ENCODE measurements at places on chromosomes 11 and 22.

- peak; percentile 89 for DNase-seq
Observed at GRCh38 chr22:37330200-37331033, 48.1 kb downstream of the CYTH4 start.

GRCh38 chr11:120343429-120343828 is 7.2 kb downstream of the ARHGEF12 start:
- DNase-seq = no peak

DNA sequence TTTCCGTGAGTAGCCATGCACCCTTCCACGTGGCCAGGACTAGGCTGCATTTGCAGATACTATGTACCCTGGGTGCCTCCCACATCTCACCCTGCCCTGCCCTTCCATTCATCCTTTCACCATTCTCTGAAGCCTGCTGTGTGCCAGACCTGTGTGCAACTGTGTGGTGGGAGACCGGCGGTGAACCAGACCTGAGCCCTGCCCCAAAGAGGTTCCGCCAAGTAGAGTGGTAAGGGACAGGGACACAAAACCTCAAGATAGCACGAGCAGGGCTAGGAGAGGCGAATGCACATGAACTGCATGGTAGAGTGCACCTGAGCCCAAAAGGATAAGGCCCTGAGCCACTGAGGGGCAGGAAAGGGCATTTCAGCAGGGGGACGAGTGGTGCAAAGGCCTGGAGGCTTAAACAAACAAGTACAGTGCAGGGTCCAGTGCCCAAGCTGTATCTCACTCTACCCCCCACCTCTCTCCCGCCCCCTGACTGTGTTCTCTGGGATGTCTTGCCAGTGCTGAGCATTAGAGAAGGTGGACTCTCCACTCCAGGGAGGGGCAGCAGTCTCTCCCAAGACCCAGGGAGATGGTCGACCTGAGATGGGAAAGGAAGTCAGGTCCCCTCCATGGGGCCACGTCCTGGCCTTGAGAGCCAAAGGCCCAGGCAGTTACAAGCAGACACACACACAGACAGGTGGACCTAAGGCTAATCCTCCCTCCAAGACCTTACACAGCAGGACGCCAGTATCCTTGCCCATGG is 14.1 kb upstream of the ARAP1 start:
- no peak for DNase-seq

- no peak for DNase-seq
Observed at GRCh38 chr11:113496026-113496651, 20.9 kb upstream of the DRD2 start.

- DNase-seq = no peak
Observed at GRCh38 chr22:20940186-20940651, 23.0 kb downstream of the CRKL start.

DNA sequence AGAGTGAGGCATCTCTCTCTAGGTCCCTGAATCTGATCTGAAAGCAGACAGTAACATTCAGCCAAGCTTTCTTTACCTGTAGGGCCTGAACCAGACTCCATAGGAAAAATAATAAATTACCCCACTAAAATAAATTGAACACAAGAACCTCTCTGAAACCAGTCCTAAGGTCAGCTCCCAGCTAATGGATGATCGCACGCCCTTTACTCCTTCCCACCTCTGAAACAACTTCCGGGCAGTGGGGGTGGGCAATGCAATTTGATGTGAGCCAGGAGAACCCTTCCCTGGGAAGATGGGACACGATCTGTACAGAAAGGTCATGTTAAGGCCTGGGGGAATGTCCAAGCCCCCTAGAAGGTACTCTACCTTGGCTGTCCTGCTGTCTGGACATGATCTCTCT is 71.2 kb downstream of the MICAL3 start:
- DNase-seq = no peak

DNA sequence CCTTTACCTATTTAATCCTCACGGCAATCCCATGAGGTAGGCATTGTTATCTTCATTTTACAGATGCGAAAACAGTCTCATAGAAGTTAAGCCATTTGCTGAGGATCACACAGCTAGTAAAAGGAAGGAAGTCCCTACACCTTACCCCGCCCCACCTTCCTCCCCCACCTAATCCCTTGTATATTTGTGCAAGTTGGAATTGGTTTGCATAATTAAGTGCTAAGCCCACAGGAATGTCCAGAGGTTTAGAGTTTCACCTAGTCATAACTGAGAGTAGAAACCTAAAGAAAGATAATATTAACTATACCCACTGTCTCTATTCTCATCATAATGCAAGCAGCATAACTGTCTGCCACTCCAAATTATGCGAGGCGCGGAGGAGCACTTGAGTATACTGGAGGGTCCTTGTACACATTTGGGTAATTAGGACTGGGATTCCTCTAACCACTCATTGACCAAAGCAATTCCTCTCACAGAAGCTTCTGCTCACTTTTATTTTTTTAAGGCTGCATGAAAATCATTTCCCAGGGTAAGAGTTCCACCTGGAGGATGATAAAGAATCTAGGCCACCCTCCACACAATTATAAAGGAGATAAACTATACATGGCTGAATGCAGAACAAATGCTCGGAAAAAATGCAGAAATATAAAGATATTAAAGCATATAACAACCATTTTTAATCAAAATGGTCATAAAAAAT is 199.9 kb downstream of the FAM181B start:
- DNase-seq = no peak

DNA sequence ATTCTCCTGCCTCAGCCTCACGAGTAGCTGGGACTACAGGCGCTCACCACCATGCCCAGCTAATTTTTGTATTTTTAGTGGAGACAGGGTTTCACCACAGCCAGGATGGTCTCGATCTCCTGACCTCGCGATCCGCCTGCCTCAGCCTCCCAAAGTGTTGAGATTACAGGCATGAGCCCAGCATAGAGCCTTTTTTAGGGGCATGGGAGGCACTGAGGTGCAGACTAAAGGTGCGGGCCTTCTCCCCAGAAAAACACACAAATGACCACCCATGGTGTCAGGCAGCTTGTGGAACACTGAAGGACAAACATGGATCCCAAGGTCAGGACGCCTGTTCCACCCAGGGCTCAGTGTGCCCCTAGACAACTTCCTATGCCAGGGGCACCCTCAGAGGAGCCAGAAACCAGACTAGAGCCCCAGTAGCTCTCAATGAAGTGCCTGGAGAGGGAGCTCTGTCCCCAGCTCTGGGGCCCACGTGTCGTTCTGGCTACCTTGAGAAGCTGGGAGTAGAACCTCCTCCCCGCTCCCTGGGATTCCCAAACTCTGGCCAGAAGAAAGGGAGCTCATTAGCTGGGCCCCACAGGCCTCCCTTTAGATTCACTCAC is 21.2 kb upstream of the CD5 start:
- no peak for DNase-seq

GRCh38 chr11:109016724-109017123 is 351.9 kb downstream of the DDX10 start:
- DNase-seq = no peak

DNA sequence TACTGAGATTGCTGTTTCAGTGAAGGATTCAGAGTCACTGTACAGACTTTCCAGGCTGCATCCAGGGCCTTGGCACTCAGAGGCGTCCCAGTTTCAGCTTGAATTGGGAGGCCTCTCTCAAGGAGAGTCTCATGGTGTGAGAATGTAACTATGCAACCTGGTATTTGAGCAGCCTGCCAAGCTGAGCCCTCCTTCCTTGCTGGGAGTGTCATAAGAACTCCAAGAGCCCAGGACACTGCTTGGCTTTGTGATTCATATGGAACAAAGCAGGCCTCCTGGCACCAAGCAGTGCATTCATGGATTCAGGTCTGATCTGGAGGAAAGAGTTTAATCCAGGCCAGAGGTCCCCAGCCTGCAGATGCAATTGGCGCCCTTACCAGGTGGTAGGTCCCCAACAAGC is 171.7 kb downstream of the DBX1 start:
- DNase-seq = peak; percentile 63

- DNase-seq = no peak
Observed at GRCh38 chr22:17106161-17106784, 14.9 kb downstream of the TMEM121B start.

DNA sequence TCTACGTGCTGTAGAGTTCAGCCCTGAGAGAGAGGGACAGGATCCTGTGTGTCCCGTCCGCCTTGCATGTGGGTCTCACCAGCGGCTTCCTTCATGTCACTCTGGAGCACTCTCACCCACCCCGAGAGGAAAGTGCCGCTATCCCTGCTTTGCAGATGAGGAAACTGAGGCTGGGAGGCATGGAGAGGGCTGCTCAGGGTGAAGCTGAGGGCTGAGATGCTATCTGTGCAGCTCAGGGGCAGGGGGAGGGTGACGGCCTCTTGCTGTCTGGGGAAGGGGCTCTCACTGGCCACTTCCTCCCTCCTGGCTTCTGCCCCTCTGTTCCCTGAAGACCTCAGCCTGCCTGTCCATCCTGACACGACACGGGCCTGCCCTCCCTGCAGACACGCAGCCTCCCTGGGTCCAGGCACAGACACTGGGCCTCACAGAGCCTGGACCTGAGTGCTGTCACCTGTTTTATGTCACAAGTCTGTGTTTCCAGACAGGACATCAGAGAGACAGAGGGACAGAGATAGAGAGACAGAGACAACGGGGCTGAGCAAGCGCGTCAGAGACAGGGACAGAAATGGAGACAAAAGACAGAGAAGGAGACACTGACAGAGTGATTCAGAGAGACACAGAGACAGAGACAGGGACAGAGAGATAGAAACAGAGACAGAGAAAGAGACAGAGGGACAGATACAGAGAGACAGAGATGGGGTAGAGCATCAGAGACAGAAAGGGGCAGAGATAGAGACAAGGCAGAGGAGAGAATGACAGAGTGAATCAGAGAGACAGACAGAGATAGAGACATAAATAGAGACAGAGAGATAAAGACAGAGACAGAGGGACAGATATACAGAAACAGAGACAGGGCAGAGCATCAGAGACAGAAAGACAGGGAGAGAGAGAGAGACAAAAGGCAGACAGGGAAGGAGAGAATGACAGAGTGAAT is 53.1 kb downstream of the MCM5 start:
- no peak for DNase-seq

GRCh38 chr11:128660947-128661346 is 32.9 kb upstream of the FLI1 start:
- no peak for DNase-seq

DNA sequence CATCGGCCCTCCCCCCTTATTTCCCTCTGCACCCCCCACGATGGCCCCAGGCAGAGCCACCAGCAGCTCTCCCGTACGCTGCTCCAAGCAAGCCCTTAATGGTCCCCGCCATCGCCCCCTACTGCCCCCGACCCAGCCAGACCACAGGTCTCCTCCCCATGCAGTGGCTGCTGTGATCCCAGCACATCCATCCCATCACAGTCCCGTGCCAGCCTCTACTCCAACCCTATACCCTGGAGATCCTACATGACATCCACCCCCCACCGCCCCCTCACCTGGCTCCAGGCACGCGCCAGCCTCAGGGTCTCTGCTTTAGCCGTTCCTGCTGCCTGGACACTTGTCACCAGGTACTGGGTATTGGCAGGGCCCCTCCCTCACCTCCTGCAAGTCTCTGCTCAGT is 85.8 kb upstream of the RTL6 start:
- DNase-seq = no peak

DNA sequence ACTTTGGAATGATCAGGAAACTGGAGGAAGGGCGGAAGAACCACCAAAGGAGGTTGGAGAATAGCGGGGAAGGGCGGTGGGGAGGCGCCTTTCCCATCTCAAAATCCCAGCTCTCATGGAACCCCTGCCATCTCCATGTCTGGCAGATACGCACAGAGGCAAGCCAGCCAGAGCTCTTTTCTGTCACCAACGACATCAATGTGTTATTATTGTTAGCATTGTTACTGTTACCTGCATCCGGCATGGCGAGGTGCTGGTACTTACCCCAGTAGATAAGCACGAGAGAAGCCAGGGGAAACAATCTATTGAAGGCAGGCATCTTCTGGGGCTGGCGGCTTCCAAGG is 969 bp downstream of the SCN3B start:
- no peak for DNase-seq

DNA sequence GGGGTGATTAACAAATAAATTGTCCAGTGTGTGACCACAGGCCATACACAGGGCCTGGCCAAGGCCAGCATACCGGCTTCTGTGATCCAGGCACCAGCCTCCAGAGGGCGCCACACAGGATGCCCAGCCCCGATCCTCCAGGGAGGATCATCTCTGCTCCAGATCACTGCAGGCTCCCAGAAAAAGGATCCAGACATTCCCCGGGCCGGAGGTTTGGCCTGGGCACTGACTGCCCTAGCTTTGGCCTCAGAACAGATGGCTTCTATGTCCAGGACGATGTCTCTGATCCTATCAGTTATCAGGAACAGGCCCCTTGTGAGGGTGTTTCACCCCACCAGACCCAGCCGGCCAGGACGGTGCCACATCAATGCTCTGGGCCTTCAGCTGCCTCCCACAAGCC is 74.5 kb upstream of the LMO1 start:
- no peak for DNase-seq

DNA sequence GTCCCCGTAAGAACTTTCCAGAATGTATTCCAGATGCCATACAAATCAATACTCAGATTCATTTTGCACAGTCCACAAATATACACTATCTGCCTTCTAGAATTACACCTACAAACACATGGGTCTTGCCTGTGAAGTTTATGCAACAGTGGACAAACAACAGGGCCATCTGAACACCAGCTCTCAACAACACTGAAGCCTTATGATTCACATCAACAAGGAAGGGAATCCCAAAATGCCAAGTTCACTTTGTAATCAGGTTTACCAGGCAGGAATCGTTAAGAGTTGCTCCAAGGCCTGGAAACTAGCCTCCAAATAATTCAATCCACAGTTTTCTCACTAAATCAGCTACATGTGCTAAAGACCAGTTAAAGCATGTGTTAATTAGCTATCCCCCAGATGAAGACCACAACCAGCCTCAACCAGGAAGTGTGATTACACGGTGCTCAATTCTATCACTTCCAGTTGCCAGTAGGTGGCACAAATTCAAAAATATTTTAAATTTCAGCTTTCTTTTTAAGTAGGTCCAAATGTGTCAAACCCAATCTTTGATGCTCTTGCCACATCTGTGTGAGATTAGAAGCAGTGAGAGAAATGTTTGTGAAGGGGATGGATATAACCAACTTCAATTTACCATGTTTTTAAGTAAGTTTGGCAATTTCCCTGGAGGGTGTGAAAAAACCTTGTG is 139.1 kb upstream of the BDNF start:
- DNase-seq = no peak

DNA sequence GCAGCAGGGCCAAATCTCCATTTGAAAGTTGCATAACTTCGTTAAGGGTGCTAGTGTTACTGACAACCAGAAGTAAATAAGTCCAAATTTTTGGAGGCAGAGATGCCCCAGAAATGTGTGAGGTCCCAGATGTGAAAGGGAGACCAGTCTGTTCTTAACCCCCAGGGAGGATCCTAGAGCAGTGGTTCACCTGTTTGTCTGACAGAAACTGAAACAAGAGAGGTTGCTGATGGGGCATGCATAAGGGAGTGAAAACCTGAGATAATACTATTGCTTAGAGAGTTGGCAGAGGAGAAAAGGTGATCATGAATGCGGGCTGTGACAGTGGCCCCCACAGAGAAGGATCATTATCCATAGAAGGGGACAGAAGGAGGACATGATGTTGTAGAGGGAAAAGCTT is 3.8 kb downstream of the CBLIF start:
- DNase-seq = no peak

- DNase-seq = peak; percentile 30
Observed at GRCh38 chr11:122791836-122792235, 46.5 kb upstream of the CRTAM start.

Measured in AG04450 (cell line).